ENCODE measurements at places on chromosomes 7 and 10.

GRCh38 chr7:140657891-140658290, 14.9 kb upstream of the ADCK2 start:
- no peak for DNase-seq

DNA sequence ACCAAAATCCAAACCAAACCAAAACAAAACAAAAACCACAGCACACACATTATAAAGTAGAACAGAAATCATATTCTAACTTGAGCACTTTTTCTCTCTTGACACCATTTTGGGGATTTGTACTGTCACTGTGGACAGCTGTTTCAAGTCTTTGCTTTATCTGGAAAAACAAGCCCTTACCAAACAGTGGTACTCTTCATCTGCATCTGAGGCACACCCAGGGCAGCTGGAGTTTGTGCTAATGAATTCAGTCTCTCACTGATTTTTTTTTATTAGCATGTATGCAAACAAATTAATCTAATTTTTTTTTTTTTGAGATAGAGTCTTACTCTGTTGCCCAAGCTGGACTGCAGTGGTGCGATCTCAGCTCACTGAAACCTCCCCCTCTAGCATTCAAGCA, 171.4 kb downstream of the RAPGEF5 start:
- no peak for DNase-seq

DNA sequence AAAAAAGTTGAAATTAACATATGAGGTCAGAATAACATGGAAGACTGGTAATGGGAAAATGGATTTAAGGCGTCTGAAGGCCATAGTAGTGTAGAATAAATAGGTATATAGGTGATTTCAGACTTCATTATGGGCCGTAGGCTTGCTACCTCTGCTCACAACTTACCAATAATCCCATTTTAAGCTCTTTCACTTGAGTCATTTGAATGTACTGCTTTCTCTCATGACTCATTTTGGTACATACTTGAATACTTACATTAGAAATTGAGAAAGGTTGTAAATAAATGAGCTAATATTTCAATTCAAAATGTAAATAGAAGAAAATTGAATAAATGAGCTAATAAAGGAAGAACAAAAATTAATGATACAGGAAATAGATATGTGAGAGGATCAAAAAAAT, 42.2 kb upstream of the NEUROD6 start:
- DNase-seq, result no peak

DNA sequence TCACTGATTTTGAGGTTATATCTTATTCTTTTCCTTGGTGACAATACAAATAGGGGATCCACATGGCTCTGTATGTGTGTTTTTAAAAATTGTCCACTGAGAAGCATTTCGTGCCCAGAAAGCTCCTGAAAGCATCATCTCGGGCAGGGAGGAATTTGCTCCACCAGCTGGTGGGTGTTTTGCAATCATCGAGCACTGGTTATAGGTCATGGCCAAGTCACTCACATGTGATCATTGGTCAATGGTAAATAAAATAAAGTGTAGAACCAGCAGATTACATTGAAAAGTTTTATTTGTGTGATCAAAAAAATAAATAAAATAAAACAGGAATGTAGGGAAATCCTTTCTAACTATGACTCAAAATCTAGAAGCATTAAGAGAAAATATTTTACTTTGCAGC, 23.0 kb upstream of the SNX13 start:
- peak; percentile 29 for DNase-seq

- DNase-seq, result peak; percentile 90
Observed at GRCh38 chr10:29757551-29758297, 123.0 kb upstream of the SVIL start.

- DNase-seq, result peak; percentile 61
Observed at GRCh38 chr10:79424221-79425073, 21.0 kb downstream of the ZCCHC24 start.

DNA sequence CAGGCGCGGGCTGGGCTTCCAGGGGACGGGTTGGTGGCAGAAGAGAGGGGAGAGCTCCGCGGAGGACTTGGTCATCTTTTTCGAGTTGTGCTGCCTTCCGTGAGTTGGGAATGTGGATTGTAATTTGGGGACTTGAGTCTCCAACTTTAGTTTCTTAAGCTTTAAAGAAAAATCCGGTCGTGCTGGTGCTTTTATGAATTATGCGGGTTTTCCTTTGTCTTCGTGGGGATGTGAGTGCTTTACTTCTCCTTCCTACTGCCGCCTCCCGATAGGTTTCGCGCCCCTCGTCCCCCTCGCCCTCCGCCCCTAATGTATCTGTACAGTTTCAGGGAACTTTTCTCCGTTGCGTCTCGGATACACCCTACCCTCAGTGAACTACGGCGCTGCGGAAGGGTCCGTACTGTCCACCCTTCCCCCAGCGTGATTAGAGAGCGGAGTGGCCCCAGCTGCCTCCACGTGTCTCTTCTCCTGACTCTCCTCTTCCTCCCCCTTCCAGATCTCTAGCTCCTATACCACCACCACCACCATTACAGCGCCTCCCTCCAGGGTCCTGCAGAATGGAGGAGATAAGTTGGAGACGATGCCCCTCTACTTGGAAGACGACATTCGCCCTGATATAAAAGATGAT, 649 bp downstream of the SCD start:
- no peak for DNase-seq

DNA sequence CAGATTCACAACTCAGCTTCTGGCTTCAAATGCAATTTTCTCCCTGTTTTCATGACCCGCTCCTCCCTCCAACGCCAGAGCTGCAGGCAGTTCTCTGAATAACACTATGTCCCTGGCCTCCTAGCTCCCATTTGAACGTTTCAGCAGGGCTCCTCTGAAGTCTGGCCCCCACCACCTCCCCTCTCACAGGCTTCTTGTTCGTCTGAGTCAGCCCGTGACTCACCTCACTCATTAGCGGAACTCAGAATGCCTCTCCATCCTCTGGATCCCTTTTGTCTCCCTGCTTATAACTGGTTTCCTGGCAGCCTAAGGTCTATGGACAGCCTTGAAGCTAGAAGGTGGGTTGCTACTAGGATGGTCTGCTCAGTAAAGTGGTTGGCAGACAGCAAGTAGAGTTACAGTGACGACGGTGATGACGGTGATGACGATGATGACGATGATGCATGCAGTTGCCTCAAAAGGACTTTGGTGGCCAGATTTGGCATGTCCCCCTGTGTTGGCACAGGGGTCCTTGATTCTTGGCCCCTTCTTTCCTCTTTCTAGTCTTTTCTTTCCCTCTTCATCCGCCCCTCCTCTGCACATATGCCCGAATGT, 83.3 kb upstream of the MKLN1 start:
- peak; percentile 99 for DNase-seq

- no peak for DNase-seq
Observed at GRCh38 chr10:102834143-102834542, 3.1 kb downstream of the CYP17A1 start.

DNA sequence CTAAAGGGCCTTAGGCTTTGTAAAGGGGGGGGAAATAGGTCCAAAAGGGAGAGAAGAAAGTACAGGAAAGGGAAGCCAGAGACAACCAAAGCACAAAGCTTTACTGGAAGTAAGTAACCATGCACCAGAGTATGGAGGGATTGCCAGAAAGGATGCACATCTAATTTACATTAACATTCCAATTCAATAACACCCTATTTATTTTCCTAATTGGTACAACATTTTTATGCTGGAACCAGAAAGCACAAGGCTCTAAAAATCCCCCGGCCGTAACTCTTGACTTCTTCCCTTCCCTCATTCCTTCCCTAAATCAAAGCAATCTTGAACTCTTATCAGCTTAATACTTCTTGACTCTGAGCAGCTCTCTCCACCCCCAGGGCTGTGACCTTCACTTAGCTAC, 400.0 kb upstream of the CELF2 start:
- DNase-seq, result no peak

GRCh38 chr7:27170426-27171324, 3.4 kb downstream of the HOXA10 start:
- no peak for DNase-seq

DNA sequence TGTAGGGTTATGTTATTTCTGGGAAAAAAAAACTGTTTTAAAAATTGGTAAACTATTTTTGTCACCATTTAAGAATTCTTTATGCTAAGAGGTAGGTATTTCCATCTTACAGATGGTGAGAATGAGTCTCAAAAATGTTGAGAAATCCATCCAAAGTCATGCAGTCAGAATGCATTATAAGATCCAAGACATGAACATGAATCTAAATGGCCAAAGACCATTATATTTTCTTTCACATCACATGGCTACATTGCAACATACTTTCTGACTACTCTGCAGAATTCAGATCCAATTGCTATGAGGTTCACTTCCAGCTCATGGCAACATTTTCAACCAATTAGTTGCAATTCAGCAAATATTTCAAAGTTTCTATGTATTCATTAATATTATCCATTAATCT, 181.2 kb downstream of the TWIST1 start:
- no peak for DNase-seq

GRCh38 chr7:7417414-7417813, 118.3 kb downstream of the COL28A1 start:
- no peak for DNase-seq

DNA sequence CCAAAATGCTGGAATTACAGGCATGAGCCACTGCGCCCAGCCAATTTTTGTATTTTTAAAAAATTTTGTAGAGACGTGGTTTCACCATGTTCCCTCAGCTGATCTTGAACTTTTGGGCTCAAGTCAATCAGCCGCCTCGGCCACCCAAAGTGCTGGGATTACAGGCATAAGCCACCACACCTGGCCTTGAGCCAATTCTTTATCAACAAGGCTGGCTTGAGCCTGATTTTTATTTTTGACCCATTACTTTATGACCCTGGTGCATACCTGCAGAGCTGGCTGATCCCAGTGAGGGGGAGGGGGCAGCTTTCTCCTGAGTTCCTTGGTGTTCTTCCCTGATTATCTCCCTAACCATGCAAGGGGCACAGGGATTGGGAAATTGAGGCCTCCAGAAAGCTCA, 15.8 kb upstream of the CPA1 start:
- DNase-seq, result no peak

DNA sequence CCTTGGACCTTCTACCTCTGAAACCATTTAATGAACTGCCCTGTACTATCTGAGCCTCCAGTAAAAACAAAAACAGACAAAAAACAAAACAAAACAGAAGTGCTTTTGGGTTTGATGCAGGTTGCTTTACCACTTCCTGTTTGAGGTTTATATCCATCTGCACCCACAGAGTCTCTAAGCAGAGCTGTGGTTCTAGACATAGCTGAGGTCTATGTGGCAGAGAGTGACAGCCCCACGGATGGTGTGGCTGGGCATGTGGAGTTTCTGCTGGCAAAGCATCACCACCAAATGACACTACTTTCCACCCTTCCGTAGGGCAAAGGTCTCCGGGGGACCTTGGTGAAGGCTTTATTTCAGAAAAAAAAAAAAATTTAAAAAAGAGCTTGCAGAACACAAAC, 754.2 kb downstream of the GRID1 start:
- peak; percentile 15 for DNase-seq

DNA sequence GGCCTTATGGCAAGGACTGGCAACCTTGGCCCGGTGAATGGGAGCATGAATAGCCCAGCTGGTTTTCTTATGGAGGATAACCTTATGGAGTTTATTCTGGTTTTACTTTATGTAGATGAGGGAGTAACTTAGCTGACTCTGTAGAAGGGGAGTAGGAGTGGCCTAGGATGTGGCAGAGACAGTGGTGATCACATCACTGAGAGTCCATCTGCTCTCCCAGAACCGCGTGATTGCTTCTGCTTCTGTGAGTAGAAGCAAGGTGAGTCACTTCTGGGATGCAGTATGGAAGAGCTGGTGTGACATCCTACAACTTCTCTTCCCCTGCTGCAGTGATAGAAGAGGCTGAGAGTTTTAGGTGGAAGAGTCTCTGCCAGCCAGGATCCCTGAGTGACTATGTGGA, 129.2 kb downstream of the RPS24 start:
- DNase-seq, result peak; percentile 22

DNA sequence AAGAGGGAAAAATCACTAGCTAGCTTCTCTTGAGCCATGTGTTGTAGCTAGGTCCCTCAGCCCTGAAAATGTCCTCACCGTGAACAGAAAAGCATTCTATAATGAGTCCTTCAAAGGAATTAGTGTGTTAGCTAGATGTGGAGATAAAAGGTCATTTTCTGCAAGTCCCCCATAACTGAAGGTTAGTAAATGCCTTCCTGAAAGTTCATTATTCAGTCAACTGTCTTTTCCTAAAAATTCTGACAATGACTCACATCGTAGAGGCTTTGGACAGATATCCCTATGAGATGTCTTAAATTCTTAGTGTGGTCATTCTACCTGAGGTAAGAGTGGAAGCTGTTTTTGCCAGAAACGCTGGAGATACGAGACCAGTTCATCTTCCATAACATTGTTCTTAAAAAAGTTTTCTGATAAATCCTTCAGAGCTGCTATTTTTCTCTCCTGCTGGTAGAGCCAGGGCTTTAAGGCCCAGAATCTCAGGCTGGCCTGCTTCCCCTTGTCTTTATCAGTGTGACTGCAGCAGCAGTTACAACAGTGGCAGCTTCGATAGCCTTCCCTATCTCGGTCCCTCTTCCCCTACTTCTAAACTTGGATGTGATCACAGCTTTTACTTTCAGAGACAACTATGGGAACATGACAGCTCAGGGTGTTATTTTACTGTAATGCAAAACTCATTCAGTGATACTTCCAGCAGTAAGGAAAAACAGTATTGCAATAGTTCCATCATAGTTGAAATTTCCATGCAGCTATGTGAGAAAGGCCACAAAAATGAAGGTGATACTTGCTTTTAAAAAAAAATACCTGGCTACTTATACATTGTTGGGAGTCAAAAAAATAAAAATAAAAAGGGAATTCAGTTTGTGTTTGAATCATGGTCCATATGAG, 37.3 kb upstream of the PRKAR2B start:
- no peak for DNase-seq

- DNase-seq, result no peak
Observed at GRCh38 chr7:47226696-47227095, 355.2 kb downstream of the TNS3 start.

DNA sequence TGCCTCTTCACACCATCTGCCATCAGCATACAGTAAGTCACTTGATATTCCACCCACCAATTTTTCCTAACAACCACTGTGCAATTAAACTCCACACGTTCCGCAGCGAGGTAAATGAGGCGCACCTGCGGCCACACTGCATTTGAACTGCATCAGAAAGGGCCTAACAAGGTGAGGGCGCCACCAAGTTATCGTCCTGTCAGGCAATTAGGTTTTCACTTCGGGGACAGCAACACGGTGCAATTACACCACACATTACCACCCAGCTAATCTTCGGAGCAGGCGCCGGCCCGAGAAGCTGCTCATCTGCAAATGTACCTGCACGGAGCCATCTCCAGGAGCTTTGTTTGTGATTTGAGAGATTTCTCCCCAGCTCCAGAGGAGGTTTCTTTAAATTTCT, 84.4 kb downstream of the EBF3 start:
- DNase-seq, result no peak
